Gastrocnemius medialis (tissue), 4 donors: ENCODE measurements at places on chromosomes 5 and 9.
A peak's percentile ranks its signal among the peaks of the same experiment; 100 is the strongest.

- DNase-seq = no peak
These were observed 122.9 kb upstream of the IL12B start for GRCh38 chr5:159453209-159453608.

DNA sequence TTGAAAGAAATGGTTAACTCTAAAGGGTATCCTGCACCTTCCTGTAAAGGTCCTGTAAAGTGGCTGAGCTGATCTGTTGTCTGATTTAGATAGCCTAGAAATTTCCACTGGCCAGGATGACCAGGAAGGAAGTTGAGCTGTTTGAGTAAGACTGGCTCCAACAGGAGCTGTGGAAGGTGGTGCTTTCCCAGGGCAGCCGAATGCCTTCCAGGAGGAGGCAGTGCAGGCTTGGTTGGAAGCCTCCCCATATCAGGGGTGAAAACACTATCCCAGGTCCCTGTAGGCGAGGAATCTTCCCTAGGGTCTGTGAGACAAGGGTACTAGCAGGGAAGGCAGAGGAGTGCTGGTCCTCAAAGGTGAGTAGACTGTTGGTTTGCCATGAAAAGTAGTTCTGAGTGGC is 98.4 kb downstream of the LIX1 start:
- no peak for DNase-seq

- DNase-seq = no peak
These were observed 1.6 kb downstream of the NPR3 start for GRCh38 chr5:32712481-32713360.

- DNase-seq = no peak
These were observed 418.3 kb upstream of the CLINT1 start for GRCh38 chr5:158277276-158277675.

DNA sequence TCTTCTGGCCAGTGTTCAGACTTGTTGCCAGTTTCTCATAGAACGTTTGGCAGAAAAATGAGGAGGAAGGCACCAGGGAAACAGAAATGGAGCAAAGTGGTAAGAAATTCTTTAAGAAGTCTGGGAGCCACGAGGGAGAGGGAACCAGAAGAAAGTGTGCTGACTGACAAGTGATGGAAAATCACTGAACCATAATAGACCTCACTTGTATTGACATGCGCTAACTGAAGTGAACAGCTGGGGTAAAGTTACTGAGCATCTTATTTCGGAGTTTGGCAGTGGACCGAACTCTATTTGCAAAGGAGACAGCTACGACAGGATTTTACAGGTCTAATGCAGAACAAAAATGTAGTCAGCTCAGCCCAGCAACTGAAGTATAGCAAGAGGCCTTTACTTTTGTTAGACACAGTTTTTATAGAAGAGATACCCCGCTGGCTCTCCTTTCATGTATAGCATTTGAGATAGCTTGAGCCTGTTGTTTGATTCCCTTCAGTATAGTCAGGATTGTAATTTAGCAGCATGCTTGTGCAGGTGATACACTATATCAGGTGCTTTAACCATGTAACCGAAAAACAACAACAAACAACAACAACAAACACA is 53.6 kb downstream of the HMHB1 start:
- peak; percentile 44 for DNase-seq

DNA sequence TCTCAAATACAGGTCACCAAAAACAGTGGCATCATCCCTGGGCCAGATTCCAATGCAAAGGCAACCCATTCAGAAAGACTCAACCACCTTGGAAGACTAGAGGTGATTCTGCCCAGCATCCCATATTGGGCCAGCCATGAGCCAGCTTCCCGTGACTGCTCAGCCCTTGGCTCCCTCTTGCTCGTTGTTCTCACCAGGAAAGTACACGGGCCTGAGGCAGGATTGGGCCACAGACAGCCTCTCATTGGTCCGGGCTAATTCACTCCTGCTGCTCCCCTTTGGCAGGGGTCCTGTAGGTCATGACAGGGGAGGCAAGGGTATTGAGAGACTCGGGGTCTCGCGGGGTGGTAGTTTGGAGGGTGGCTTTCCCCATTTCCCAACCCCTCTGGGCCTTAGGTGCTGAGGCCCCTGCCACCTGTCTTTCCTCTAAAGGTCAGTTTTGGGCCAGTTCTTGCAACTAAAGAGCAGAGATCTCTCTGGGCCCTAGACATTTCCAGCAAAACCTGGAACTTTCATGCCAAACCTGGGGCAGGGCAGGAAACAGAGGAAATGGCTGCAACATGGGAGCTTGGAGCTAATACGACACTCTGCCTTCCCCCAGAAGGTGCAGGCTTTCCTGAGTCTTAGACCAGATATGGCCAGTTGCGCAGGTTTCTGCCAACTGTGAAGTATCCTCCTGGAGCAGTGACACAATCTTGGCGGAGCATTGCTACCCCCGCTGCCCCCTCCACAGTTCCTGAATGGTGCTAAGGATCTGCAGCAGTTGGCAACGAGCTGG is 22.0 kb upstream of the FGFR4 start:
- no peak for DNase-seq
